Fibroblast of upper back skin (primary cell): ENCODE measurements at places on chromosomes 5 and 9.

- DNase-seq, result peak; percentile 31
Observed at GRCh38 chr5:157961896-157962590, 103.1 kb upstream of the CLINT1 start.

- DNase-seq, result no peak
Observed at GRCh38 chr9:37511016-37512010, 25.6 kb downstream of the POLR1E start.

DNA sequence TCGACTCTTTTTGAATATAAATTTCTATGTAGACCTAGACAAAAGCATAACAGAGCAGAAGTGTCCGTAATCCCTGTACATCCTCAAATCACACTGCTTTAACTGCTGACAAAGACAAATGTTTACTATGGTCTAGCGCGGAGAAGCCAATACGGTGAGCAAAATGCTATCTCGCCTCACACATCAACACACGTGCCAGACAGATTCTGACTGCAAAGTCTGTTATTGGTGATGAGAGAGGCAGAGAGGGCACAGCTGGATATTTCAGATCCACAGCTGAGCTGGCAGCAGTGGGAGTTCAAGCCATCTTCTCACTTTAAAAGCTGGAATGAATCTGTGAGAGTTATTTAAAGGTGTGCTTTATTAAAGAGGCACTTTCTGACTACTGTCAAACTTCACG is 124.3 kb downstream of the ARL15 start:
- peak; percentile 20 for DNase-seq

DNA sequence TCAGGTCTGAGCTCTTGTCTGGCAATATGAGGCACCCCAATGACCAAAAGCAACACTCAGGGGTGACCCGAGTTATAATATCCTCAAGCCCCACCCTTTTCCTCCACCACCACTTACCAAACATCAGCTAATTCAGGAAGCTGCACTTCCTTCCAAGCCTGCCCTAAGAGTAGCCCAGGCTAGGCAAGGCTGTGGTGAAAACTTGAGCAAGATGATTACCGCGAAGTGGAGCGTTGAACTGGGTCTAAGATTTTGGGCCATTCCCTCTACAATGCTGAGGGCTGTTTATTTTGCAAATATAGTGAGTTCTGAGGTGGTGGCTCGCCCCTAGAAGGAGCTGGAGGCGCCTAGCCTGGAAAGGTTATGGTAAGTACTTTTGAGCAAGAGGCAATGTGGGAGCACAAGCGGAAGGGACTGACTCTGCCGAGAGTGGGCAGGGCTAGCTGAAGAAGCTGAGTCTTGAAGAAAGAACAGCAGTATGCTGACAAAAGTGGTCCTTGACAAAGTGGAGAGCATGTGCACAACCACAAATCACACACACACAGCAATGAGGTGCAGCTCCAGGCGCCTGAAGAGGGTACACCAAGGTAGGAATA is at the start of gene HK3:
HK3 (minus strand) TSS at position 51 of the 596 bp plus-strand sequence. CDS start 3,187 bp downstream, outside the sequence.
- DNase-seq, result no peak

GRCh38 chr9:107208121-107208520 is 75.0 kb upstream of the RAD23B start:
- DNase-seq, result peak; percentile 30

DNA sequence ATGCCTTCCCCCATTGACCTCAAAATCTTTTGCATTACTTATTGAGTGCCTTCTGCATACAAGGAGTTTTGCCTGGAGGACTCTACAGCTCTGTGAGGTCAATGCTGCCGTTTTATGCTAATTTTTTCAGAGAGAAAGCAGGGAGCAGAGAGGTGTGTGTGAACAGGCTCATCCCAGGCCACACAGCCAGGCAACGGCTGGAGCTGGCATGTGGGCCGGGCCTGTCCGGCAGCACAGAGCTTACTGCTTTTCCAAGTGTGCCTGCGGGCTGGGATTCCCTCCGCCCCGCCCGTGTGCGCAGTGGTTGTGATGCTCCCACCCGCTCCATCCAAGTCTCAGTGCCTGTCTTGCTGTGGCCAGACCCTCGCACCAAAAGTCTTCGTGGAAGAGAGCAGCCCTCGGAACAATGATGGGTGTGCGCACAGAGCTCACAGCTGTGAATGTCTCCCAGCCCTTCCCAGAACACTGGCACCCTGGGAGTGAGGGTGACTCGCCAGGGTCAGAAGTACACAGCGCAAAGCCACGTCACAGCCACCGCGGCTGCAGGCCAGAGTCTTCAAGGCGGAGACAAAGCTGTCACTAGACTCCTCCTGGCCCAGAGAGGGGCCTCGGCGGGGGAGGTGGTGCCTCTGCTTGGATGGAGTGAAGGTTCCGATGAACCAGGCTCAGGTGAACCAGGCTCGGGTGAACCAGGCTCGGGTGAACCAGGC is 82.8 kb downstream of the COL5A1 start:
- no peak for DNase-seq

DNA sequence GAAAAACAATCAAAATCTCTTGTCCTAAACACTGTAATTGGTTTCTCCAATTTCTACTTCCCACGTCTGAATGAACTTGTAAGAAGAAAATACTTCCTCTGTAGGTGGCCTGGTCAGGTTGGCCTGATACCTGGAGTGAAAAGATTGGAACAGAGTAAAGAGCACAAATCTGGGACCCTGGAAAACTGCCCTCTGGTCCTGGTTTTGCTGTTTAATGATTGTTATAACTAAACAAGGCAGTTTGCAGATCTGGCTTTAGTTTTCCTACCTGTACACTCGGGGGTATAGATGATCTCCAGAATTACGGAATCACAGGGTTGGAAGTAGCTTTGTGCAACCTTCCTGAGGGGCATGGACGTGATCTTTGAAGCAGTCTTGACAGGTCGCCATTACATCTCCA is 67.6 kb downstream of the ZSWIM6 start:
- DNase-seq, result no peak

DNA sequence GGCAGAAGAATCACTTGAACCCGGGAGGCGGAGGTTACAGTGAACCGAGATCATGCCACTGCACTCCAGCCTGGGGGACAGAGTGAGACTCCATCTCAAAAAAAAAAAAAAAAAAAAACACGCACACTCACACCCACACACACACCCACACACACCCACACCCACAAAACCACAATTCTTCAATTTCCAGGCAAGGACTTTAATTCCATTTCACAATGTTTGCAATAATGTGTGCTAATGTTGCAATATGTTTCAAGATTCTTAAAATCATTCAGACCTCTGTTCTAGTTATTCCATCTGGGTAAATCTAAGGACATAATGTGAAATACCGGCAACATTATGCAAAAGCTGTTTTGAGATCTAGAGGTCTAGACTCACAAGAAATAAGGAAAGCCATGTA is 28.3 kb downstream of the CCDC69 start:
- DNase-seq, result peak; percentile 21

- no peak for DNase-seq
Observed at GRCh38 chr9:11142965-11143738, 530.4 kb upstream of the PTPRD start.

- DNase-seq, result peak; percentile 82
Observed at GRCh38 chr9:98248737-98249474, 6.5 kb downstream of the TBC1D2 start.

GRCh38 chr5:31861601-31862000 is 222.7 kb downstream of the PDZD2 start:
- DNase-seq, result no peak

DNA sequence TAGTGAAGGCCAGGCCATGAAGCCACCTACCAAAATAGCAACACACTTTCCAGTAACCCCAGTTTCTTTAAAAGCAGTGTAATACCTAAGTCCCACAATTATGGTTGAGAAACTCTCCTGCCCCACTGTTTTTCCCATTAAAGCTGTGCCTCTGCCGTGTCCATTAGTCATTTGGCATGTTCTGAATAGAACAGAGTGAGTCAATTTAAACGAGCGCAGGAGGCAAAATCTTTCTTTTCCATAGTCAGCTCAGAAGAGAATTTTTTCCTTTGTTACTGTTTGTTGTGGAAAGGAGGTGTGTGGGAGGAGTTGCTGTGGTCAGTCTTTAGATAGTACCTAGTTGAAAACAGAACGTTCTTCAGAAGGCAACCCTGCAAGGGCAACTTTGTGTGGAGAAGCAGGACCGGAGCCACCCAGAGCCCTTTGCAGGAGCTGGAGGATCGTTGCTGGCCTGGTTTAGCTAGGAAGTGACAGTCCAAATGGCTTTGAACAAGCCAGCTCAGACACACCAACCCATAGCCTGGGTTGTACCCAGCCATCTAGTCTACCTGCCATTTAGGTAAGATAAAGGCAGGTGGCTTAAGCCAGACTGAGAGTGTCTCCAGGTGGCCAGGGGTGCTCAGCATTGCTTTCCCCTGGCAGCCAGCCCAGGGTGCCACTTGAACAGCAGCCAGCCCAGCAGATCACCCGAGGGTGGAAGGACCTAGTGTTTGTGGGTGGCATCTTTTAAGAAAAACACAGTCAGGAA is 30.4 kb downstream of the GADD45G start:
- peak; percentile 83 for DNase-seq
